NCI-H1048 (cell line): ENCODE measurements at places on chromosomes 2 and 18.
A peak's percentile ranks its signal among the peaks of the same experiment; 100 is the strongest.

DNA sequence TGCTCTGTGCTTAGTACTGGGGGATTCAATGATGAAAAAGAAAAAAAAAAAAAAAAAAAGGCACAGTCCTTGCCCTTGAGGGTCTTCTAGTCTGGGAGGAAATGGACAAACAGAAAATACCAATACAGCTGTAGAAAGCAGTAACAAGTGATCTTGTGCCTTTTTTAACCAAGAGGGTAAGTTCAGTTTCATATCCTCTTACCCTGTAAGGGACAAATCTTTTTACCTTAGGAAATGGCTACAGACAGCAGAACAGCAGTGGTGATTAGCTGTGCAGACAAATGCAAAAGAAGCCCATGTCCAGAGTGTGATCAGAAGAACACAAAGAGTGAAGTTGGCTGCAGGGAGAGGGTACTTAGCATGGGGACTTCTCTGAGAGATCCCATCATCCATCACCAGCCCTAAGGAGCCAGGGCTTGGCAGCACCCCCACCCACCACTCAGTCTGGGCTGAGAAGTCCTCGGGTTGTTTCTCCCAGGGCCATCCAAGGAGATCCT is 102.9 kb downstream of the ALPK2 start:
- DNase-seq: no peak

DNA sequence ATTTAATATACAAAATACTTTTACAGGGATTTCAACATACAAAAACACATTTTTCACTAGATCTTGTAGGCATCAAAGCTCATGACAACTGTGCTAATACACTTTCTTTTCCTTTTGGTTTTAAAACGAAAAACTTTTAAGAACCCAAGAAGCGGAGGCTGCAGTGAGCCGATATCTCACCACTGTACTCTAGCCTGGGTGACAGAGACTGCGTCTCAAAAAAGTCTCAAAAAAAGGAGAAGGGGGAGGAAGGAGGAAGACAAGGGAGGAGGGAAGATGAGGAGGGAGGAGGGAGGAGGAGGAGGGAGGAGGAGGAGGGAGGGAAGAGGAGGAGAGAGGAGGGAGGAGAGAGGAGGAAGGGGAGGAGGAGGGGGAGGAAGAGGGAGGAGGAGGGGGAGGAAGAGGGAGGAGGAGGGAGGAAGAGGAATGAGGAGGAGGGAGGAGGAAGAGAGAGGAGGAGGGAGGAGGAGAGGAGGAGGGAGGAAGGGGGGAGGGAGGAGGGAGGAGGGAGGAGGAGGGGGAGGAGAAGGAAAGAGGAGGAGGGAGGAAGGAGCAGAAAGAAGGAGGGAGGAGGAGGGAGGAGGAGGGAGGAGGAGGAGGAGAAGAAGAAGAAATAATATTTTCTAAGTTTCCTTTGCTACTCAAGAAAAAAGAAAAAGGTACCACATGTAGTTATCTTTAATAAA is 13.8 kb downstream of the ROCK2 start:
- no peak for DNase-seq

- DNase-seq: no peak
Measured at GRCh38 chr2:194182888-194183287, 1474.1 kb upstream of the SLC39A10 start.

DNA sequence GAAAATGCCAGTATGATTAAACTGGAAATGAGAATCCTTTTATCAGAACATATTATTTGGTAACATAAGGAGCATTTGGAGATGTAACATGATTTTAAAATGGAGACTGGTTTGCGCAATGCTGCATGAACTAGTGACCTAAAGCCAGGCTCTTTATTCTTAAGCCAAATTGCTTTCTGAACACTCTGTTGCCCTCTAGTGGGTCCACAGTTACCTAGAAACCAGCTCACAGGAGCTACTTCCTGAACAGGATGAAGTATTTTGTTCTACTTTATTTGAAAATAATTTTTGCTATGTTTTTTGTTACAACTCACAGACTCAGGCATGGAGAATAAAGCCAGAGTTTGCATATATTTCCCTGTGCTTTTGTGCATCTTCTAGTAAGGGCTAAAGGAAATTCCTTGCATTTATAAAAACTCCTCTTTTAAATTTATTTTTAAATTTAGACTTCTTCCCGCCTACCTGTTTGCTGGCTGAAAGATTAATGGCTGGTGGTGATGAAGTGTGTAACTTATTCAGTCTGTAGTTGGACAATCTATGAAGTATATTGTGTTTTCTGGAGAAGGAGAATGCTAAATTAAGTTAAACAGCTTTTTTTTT is 146.7 kb downstream of the PARD3B start:
- DNase-seq: no peak

GRCh38 chr2:2877427-2877826 is 500.2 kb downstream of the EIPR1 start:
- peak; percentile 80 for DNase-seq

GRCh38 chr2:216477283-216478035 is 21.2 kb upstream of the RPL37A start:
- DNase-seq: no peak

DNA sequence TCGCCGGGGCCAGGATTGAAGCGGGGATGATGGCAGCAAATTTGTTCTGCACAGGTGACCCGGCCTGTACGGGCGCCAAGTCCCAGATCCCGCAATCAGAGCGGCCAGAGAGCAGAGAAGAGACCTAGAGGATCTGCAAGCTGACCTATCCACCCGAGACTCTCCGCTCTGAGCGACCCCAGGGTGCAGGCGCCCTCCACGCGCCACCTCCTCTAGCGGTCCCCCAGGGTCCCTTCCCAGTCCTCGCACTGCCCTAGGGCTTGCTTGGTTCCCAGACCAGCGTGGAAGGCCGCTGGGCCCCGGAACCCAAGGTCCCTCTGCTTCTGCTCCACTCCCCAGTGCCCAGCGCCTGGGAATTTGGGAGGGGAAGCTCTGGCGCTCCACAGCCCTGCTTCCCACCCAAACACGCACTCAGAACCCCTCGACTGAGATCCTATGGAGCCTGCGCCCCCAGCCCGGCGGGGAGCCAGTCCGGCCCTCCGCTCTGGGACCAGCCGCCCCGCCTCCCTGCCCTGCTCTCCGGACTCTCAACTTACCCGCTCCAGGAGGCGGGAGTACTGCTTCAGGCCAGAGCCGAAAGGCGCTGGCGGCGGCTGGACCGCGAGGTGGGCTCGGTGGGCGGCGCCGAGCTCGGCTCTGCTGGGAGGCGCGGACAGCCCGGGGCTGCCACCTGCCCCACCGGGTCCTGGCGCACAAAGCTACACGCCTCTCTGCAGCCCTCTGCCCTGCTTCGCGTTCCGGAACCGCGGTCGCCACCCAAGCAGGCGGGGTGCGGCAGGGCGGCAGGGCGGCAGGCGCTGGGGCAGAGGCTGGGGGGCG is 3.0 kb upstream of the SIX3 start:
- DNase-seq: no peak

- DNase-seq: no peak
Measured at GRCh38 chr18:39326772-39327171, 1761.2 kb upstream of the CELF4 start.

GRCh38 chr18:63366213-63367052 is 573 bp downstream of the KDSR start:
- DNase-seq: no peak

- DNase-seq: no peak
Measured at GRCh38 chr2:143891879-143892308, 628.0 kb downstream of the ZEB2 start.

DNA sequence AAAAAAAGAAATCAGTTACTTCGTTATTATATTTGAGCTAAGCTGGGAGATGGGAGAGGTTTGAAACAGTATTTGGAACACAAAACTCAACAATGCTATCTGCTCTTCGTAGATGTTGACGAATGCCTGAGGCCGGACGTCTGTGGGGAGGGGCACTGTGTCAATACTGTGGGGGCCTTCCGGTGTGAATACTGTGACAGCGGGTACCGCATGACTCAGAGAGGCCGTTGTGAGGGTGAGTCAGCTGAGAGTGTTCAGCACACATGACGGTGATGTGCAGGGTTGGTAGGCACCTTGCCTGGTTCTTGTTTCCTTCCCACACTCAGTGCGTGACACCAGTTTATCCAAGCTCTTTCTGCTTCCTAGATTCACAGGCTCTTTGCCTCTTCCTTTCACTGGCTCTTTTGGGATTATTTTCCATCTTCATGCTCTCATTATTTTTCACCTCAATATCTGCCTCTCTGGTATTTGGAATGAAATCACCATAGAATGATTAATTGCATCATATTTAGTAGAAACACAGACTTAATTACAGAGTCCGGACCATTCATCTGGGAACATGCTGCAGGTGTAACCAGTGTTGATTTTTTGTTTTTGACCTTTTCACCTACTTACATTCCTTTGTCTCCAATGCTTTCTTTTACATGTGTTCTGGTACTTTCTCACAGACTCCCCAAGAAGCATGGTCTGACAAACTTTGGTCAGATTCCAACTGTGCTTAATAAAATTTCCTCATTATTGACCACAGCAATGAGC is 200.6 kb upstream of the RASGRP3 start:
- DNase-seq: no peak

DNA sequence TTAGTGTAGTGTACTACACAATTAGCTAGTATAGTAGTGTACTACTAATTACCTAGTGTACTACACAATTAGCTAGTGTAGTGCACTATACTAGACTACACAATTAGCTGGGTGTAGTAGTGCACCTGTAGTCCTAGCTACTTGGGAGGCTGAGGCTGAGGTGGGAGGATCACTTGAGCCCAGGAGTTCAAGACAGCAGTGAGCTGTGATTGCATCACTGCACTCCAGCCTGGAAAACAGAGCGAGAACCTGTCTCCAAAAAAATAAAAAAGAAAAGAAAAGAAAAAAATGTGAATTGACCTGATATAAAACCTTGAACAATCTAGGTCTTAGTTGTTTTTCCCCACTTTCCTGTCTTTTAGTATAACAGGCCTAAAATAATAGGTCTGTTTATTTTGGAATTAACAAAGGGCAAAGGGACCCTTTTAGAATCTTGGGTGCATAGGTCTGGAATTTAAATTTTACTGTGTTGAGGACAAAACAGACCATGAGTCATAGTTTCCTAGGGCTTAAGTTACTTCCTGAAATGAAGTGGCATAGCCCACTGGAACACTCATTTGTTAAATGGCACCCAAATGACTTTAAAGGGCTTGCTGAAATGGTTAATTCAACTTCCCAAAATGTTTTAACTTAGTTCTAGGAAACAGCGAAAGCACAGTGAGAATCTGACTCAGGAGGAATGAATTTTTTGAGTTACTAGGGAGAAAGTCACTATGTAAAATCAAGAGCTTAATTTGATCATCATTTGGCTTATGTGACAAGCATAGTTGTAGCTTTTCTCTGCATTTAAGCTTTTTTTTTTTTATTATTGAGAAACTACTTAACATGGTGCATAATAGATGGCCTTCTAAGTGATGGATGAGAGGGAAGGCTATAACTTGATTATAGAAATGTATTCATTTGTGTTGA is 50.7 kb upstream of the ARL5A start:
- no peak for DNase-seq

DNA sequence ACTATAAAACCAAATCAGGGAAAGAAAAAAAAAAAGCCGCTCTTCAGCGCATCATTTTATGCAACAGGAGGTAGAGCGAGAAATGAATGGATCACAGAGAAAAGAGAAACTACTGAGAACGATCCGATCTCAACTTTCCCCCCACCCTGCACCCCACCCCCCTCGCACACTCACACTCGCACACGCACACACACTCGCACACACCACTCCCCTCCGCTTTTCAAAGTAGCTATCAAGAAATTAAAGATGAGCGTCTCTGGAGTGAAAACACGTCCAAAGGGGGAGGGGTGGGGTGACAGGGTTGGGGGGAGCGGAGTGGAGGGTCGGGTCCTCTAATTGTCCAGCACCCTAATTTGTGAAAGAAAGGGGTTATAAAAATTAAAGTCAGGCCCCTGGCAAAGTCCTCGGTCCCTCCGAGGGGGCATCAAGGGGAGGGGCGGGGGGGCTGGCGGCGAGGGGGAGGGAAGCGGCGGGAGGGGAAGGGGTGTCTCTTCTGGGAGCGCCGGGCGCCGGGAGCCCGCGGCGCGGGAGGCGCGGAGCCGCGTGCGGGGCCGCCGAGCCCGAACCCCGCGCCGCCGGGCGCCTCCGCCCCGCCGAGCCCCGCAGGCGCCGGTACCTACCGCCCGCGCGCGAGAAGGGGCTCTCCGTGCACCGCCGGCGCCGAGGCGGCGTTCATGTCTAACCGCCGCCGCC is 428 bp downstream of the TCF4 start:
- peak; percentile 29 for DNase-seq

- no peak for DNase-seq
Measured at GRCh38 chr2:84388133-84388532, 70.9 kb downstream of the SUCLG1 start.

GRCh38 chr2:161955211-161955610 is 118.8 kb downstream of the DPP4 start:
- no peak for DNase-seq

DNA sequence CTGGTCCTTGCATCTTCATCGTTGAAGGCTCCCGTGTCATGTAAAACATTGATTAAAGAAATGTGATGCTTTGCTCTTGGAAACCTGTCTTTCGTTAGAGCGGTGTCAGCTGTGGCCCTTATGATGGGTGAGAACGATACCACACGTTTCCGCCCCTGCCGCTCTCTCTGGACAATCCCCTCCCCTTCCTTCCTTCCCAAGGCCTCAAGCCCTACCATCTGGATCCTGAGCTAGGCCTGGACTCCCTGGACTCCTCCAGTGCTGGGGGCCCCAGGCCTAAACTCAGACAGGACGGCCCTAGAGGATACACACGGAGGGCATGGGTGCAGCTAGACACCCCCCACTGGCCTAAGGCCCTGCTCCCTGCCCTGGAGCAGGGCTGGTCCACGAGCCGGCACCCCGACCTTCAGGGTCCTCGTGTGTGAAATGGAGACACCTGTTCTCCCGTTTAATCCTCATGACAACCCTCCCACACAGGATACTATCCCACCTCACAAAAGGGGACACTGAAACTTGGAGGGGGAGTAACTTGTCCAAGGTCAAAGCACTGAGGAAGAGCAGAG is 13.2 kb downstream of the BIN1 start:
- no peak for DNase-seq

GRCh38 chr2:70647873-70648481 is 94.4 kb upstream of the TGFA start:
- no peak for DNase-seq

DNA sequence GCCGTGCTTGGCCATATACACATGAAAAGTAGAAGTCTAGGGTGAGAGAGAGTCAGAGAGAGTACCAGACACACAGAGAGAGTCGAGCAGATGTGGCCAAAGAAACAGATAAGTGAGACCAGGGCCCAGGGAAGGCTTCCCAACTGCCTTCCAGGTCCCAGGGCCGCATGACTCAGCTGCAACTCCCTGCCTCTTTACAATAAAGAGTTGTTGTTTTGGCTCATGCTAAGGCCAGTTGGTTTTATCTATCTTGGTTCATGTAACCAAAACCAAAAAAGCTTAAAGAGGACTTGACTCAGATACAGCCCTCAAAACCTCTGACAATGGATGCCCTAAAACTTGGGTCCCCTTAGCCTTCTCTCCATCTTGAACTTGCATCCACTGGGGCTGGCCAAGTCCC is 36.9 kb downstream of the REEP1 start:
- no peak for DNase-seq
